ENCODE measurements at places on chromosomes 1 and 21. TPM values are rescaled to one million over a fixed set of nuclear protein-coding genes. Genes with fewer than 3 reads are reported as not detected.

- DNase-seq, result no peak
Observed at GRCh38 chr1:64228167-64228957, 24.9 kb downstream of the UBE2U start.

DNA sequence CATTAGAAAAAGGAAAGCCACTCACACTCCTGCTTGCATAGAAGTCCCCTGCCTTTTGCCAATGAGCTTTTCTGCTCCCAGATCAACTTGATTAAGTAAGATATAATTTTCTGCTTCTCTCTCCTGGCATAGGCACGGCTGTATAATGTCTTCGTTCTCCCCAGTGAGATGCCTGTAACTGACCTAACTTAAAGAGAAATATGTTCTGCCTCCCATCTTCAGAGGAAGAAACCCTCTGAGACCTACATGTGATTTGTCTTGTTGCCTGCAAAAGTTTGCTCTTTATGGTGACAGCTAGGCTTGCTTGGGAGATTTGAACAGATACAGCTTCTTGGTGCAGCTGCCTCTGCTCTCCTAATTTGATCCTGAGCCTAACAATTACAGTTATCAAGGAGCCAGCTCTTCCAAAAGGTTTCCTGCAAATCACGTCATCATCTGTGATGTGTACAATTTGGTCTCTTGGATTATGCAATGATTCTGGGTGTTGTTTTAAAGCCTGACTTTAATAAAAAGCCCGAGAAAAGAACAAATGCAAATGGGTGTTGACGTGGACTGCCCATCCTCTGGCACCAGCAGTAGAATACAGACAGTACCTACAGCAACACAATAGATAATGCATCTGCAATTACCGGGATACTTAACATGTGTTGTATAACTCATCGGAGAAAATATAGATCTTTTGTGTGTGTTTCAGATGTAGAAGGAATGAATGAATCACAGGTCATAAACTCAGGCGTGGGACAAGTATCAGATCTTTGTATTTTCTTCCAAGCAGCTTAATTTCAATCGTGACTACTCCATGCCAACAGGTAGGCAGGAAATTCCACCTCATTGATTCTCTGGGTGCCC is 76.2 kb upstream of the KAZN start:
- DNase-seq, result no peak

Gene PTGFR
- 4.3 TPM for total RNA-seq

DNA sequence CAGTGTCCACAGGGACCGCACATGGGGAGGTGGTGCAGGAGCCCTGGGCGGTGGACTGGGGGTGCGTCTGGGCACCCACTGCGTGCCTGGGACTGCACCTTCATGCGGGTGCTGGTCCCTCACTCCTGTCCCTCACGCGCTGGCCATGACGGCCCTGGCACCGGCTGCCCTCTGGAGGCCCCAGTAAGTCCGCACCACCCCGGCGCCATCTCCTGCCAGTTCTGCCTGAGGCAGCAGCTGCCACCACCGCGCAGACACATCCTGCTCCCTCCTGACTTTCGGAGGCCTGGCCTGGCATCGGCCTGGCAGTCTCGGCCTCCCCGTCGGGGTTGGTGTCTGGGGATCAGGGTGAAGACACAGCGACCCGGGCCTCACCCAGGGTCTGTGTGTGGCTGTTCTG is 64.8 kb downstream of the MORN1 start:
- no peak for DNase-seq

DNA sequence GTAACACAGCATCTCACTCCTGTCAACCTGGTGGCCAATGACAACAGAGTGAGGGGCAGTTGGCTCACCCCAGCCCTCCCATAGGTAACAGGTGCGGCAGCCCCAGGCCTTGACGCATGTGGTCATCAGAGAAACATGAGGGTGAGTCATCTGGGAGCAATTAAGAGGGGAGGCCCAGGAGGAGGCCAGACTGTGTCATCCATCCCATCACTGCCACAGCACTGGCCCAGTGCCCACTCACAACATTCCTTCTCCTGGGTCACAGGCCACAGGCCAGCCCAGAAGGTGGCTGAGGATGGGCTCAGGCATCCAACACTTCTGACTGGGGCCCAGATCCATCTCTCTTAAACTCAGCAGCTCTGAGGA is 17.1 kb downstream of the TEX35 start:
- no peak for DNase-seq
